ENCODE measurements at places on chromosomes 7 and 10.

DNA sequence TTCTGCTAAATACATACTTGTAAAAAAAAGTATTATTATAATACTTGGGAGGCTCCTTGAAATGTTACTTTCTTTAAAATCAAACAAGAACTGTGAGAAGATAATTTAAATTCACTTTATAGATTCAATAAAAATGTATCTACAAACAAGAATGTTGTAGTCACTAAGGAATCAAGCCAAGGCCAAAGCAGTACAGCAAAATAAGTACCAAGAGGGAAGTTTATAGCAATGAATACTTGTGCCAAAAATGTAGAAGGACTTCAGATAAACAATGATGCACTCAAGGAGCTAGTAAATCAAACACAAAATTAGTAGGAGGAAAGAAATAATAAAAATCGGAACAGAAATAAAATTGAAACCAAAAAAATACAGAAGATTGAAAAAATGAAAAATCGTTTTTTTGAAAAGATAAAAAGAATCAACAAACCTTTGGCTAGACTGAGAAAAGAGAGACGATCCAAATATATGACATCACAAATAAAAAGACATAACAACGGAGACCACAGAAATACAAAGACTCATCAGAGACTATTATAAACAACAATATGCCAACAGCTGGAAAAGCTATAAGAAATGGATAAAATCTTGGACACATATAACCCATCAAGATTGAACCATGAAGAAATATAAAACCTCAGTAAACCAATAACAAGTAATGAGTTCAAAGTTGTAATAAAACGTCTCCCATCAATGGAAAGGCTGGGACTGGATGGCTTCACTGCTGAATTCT is 286.0 kb upstream of the TMEM229A start:
- DNase-seq: no peak

GRCh38 chr10:96415150-96415890 is 56.5 kb upstream of the OPALIN start:
- DNase-seq: no peak

- no peak for DNase-seq
These were observed 134.4 kb upstream of the FAM3C start for GRCh38 chr7:121530227-121531174.

- no peak for DNase-seq
These were observed 557.0 kb upstream of the IGFBP3 start for GRCh38 chr7:46478046-46478445.

GRCh38 chr7:32074787-32075585 is 4.8 kb upstream of the PDE1C start:
- DNase-seq: peak; percentile 42

DNA sequence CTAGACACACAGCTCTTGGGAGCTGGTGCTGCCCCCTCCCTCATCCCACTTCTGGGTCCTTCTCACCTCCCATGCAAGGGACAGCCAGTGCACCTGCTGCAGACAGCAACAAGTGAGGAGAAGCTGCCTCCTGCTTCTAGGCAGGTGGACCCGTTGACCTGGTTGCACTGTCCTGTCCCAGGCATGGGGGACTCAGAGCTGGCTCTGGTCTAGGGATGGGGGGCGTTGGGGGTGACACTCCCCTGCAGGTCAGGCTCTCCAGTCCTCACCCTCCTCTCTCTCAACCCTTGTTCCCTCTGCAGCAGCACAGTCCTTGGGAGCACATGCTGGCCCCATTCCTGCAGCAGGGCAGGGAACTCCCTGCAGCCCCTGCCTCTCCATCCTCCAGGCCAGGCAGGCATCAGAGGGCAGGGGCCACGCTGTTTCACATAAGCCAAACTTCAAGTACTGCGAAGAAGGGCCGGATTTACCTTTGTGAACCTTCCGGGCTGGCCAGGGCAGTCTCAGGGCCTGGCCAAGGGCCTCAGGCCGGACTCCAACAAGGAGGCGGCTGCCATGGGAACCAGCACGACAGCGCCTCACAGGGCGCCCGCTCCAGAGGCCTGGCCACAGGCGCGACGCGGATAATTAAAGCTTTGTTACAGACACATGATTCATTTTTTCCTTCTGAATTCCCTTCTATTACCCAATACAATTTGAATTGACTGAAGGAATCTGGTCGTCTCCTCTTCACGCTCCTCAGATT is 48.5 kb downstream of the RASGEF1A start:
- DNase-seq: peak; percentile 33

DNA sequence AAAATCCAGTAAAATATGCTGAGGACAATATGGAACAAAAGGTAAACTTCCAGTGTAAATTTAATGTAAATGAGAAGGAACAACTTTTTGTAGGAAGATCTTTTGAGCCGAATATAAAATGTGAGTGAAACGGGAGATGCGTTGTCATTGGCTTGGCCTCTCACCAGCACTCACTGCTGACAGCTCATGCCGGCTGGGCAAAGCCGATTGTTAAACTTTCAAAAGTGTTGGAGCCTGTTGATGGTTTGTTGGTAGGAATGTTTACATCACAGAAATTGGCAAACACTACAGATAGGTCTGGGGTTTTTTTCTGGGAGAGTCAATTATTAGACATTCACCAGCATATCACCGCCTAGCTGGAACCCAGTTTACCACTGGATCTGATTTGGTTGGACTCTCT is 6.1 kb downstream of the PSTK start:
- no peak for DNase-seq

DNA sequence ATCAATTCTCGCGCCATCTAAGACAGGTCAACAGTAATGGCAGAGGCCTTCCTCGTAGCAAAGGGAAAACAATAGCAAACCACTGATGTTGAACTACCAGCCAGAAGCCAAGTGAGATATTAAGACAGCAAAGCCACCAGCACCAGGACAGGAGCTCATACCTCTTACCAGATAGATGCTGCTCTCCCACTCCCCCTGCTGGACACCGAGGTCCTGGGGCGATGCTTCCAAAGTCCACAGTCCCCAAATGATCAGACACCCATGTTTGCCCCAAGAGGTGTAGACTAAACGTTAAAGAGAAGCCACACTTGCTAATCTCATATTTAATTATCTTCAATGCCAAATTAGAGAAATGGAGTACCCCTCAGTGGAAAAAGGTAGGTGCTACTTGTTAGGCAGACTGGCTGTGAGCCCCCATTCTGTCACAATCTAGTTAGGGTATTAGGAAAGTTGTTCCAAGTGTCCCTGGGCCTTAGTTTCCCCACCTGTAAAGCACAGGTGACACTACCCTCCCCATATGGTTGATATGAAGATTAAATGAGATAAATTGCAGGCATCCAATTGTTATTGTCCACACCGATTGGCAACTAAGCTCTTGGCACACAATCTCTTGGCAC is 39.9 kb downstream of the TOMM7 start:
- DNase-seq: peak; percentile 19

GRCh38 chr10:77152256-77152655 is 485.4 kb downstream of the KCNMA1 start:
- DNase-seq: no peak

GRCh38 chr7:44224080-44224973 is 23.5 kb downstream of the YKT6 start:
- DNase-seq: no peak

GRCh38 chr7:22882106-22882505 is 59.5 kb upstream of the TOMM7 start:
- no peak for DNase-seq

DNA sequence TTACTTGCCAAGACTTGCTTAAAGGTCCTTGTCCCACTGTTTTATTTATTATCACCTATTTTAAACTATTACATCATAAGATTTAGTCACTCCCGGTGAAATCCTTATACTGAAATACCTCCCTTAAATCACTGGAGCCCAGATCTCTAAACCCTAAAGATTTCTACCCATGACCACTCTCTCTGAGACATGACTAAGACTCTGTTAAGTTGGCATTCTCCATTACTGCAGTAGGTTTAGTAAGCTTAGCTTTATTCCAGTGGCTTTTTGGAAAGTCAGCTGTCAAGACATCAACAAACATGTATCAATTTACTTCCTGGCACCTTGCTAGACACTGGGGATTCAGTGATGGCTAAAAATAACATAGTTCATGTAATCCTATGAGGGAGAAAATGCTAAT is 874.2 kb downstream of the KCNMA1 start:
- no peak for DNase-seq

GRCh38 chr7:82527851-82528250 is 84.3 kb upstream of the CACNA2D1 start:
- DNase-seq: no peak

DNA sequence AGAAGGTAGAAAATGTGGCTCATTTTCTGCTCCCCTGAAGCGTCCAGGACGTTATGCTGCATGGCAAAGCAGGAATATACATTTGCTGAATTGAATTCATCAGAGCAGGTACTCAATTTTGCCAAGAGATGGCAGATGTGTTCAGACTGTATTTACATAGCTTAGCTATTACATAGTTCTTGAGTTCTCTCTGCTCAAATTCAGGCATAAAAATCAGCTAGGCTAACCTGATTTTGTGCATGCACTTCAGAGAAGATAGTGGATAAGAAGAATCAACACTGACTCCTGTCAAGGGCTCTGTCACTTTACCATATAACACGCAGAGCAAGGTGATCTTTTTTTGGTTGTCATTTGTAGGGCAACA is 209.2 kb upstream of the FAM3C start:
- no peak for DNase-seq

DNA sequence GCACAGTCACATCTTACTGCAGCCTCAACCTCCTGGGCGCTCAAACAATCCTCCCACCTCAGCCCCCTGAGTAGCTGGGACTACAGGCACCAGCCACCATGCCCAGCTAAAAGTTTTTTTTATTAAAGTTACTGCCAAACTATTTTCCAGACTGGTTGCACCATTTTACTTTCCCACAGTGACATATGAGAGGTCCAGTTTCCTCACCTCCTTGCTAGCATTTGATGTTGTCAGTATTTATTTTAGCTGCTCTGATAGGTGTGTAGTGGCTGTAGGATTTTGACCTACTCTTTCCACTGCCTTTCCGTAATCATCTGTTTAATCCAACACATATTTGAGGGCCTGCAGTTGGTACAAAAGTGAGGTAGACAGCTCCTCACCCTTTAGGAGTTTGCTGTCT is 5.4 kb upstream of the UBE3C start:
- no peak for DNase-seq

DNA sequence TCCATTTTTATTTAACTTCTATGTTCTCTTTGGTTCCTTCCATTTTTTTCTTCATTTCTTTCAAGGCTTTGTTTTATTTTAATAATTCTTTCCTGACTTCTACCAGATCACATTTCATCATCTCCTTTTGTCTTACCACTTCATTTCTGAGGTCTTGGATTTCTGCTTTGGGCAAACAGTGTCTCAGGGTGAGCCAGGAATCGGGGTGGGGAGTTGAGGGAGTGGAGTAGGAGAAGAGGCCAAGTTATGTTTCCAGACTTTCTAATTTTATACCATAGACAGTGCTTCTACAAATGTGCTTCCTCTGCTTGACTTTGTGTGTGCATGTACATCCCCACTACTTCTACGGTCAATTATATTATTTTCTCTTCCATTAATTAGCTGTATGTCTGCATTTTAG is 112.1 kb downstream of the PRKG1 start:
- no peak for DNase-seq

DNA sequence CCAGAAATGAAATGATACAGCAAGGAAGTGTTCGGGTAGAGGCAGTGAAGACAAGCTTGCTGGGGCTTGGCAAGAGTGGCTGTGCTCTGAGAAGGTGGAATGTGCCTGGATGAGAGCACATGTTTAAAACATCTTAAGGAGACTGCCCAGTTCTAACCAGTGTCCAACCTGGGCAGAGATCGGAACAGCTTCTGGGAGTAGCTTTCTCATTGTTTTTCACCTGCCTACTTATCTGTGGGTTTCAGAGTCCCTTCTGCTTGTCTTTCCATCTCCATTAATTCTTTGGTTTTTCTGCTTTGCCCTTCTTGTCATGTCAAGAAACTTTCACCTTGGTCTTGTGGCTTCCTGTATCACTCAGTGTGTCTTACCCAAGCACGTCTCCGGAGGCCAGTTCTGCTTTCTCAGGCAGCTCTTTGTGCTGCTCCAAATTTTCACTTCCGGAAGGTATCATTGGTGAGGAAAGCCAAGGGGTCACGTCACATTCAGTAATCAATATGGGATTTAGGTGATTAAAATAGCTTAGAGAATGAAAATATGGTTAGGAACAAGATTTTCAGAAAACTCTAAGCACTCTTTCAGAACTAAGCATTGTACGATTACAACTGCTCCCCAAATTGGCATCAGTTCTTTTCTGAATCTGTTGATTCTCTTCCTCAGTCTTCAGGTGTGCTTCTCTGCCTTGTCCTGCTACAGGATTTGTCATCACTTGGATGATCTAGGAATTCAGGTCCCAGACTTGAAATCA is 5.5 kb upstream of the LAMB4 start:
- DNase-seq: no peak

All from anterior cingulate cortex (tissue), 58 donors.